ENCODE measurements at places on chromosomes 2 and 18.
A peak's percentile ranks its signal among the peaks of the same experiment; 100 is the strongest.

DNA sequence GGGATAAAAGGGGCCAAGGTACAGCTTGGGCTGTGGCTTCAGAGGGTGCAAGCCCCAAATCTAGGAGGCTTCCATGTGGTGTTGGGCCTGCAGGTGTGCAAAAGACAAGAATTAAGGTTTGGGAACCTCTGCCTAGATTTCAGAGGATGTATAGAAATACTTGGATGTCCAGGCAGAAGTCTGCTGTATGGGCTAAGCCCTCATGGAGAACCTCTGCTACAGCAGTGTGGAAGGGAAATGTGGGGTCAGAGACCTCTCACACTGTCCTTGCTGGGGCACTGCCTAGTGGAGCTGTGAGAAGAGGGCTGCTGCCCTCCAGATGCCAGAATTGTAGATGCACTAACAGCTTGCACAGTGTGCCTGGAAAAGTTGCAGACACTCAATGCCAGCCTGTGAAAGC, 880.6 kb upstream of the ID2 start:
- DNase-seq = no peak

DNA sequence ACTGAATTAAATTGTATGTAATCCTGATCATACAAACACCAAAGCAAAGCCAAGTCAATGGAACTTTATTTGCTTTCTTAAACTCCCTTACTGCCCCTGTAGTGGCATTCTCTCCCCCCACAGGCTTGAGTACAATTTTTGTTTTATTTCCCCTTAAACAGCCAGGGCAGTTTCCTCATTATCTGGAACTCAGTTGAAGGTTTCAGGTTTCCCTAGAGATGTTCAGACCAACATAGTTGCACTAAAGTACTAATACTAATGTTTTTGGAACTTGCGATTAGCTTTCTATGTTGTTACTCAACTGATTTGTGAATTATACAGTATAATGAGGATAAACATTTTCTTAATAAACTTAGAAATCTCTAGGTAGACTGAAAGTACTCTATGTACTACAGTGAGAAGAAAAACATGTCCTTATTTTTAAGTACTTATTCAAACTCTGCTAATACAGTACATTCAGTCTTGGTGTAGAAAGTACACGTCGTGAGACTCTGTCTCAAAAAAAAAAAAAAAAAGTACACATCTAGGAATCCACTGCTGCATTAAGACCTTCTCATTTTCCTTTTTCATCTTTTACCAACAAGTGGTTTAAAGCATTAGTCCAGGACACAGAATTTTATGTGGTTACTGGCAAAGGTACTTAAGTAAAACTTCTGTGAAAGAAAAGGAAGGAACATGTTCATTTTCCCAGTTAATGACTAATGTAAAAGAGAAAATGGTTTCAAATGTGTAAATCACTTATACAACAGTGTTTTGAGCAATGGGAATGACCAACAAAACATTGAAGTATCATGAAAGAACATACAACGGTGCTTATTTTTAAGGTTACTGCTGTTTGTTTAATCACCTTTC, 209.5 kb upstream of the SMAD7 start:
- no peak for DNase-seq

DNA sequence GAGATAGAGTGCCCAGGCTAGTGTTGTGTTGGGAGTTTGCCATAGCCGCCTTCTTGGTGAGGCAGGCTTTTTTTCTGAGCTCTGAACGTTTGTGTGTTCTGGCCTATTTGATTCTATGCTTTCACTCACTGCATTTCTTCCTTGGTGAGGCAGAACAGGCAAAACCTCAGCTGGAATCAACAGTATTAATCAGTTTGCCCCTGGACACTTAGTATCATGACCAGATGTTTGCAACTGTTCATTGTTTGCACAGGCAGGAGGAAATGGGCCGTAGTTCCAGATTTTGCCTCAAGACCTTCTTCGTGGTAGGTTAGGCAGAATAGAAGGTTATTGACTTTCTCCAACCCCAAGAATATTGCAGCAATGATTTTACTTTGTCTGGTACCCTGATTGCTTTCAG, 218.1 kb upstream of the RASGRP3 start:
- DNase-seq = no peak

DNA sequence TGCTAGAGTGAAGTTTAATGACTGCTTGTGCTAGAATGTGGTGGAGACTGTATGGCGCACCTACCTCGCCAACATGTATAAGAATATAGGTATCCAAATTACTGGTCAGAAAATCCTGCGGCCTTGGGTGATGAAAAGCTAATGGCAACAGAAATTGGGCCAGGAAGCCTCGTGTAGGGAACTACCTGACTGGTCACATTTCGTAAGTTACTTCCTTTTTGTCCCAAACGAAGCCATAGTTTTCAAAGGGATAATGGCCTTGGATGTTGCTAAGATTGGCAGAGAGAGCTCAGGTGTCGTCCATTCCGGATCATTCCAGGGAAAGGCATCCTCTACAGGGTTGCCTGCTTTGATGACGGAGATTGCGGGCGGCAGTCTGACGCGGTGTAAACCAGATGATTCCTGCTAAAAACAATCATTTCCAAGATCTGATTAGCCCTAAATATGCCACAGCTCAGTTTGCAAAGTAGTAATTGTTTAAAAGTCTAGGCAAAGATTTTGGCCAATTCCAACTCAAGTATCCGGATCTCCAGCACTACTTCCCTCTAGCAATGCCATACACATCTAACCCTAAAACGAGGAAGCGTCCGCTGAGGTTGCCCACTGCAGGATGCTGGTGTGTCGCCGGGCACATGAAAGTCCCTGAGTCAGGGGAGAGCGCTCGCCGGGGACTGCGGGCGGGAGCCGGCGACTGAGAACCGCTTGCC, 708 bp upstream of the MALT1 start:
- DNase-seq = peak; percentile 41

DNA sequence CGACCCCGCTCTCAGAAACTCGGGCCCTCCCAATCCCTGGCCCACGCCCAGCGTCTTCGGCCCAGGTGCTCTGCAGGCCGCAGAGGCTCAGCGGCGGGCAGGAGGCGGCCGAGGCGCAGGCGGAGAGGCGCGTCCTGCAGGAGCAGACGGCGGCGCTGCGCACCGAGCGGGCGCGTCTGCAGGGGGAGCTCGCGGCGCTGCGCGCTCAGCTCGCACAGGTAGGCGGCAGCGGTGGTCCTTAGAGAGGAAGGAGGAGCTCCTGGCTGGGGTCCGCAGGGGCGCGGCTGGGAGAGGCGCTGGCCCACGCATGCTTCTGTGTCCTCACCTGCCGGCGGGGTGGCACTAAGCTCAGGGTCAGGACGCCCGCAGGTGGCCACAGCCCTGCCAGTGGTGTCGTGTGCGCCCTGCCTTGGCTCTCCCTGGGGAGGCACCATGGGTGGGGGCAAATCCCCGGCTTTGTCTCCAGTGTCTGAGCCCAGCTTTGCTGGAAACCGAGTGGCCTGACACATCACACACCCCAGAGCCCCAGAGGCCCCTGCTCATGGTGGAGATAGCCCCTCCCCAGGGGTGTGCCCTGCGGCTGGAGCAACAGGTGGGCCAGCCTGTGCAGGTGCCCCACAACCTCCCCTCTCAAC, 14.9 kb upstream of the SNED1 start:
- DNase-seq = no peak

- DNase-seq = no peak
Observed at GRCh38 chr2:72134997-72135800, 12.5 kb downstream of the CYP26B1 start.
